HS-27A (cell line): ENCODE measurements at places on chromosomes 3 and 15.

- no peak for DNase-seq
These were observed 582 bp downstream of the GOLGA6L2 start for GRCh38 chr15:23446215-23447106.

- no peak for DNase-seq
These were observed 799.9 kb downstream of the AGBL1 start for GRCh38 chr15:86879250-86880229.

GRCh38 chr3:123064914-123065313, 1.9 kb upstream of the PDIA5 start:
- no peak for DNase-seq

- DNase-seq: no peak
These were observed 208.2 kb downstream of the RPLP1 start for GRCh38 chr15:69660658-69661405.
